Activated B cell treated with CpG ODN at 0.5 μM for 24 hours (primary cell): ENCODE measurements at places on chromosomes 5 and 9. TPM values are rescaled to one million over a fixed set of nuclear protein-coding genes. Genes with fewer than 3 reads are reported as not detected.

The FOXD4L5 gene
- 0.49 and 0.75 TPM in 2 replicates for total RNA-seq

The IL13 gene
- 0.27 and 0.75 TPM in 2 replicates for total RNA-seq

The ALDH1A1 gene
- not detected in 2 replicates for total RNA-seq

The ADAMTS19 gene
- not detected in 2 replicates for total RNA-seq

The SMIM33 gene
- not detected in 2 replicates for total RNA-seq

The EPB41L4B gene
- 5.3 and 6.1 TPM in 2 replicates for total RNA-seq

The NUTM2G gene
- not detected in 2 replicates for total RNA-seq

The CDH10 gene
- not detected in 2 replicates for total RNA-seq

The KIF27 gene
- 4.9 and 5.1 TPM in 2 replicates for total RNA-seq

The SPINK1 gene
- total RNA-seq, result not detected in 2 replicates

GRCh38 chr5:74196233-74196632 is 444.3 kb downstream of the ENC1 start:
- no peak for DNase-seq
- no peak overlapping the region for H3K4me3 ChIP-seq
- no peaks in the 10 kb centered on the region for H3K36me3 ChIP-seq
- H3K27ac ChIP-seq, result no peak overlapping the region
- H3K27me3 ChIP-seq, result peaks cover 5% of the 10 kb centered on the region
- H3K4me1 ChIP-seq, result no peaks in the 10 kb centered on the region

DNA sequence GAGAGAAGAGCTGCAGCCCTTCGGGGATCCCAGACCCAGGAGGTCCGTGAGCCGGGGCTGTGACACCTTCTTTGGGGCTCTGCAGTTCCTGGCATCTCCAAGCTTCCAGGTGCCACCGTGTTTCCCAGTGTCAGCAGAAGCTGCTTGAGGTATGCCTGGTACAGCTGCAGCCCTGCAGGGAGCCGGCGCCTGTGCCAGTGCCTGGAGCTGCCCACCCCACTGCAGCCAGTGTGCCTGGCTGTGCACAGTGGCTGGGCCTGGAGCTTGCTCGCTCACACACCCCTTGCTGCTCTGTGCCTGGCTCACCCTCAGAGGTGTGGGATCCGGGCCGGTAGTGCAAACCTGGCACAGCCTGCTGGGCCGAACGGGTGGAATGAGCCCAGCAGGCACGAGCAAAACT is 65.5 kb downstream of the NACC2 start:
- H3K36me3 ChIP-seq, result no peaks in the 10 kb centered on the region
- H3K4me1 ChIP-seq, result no peaks in the 10 kb centered on the region
- no peaks in the 10 kb centered on the region for H3K27me3 ChIP-seq
- H3K4me3 ChIP-seq, result no peak overlapping the region

GRCh38 chr9:5195463-5195862 is 10.0 kb upstream of the INSL6 start:
- no peak overlapping the region for H3K4me3 ChIP-seq
- H3K27me3 ChIP-seq, result peaks cover 11% of the 10 kb centered on the region
- H3K27ac ChIP-seq, result no peak overlapping the region
- DNase-seq, result no peak
- H3K4me1 ChIP-seq, result no peaks in the 10 kb centered on the region

- no peaks in the 10 kb centered on the region for H3K4me1 ChIP-seq
- no peak for DNase-seq
- no peak overlapping the region for H3K27ac ChIP-seq
- no peaks in the 10 kb centered on the region for H3K27me3 ChIP-seq
- H3K4me3 ChIP-seq, result no peak overlapping the region
Measured at GRCh38 chr5:93831449-93831848, 90.0 kb upstream of the POU5F2 start.

DNA sequence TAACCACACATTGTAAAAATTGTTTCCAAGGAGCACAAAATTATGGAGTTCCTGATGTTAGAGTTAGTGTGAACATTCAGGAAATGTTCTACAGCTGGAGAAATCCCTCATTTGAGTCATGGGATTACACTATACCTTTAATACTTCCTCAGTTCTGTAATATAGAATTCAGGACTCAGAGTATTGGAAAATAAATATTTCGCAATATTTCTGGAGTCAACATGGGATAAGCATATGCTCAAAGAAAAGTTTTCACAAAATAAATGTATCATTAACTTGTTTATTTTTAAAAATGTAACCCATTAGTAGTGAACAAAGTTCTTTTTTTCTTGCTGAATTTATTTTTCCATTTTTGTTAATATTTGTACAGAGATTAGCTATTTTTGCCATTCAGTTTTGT is 8.6 kb downstream of the CYLC2 start:
- no peaks in the 10 kb centered on the region for H3K36me3 ChIP-seq
- H3K27ac ChIP-seq, result no peak overlapping the region
- H3K27me3 ChIP-seq, result no peaks in the 10 kb centered on the region
- no peak overlapping the region for H3K4me3 ChIP-seq

- no peaks in the 10 kb centered on the region for H3K4me1 ChIP-seq
- peaks cover 44% of the 10 kb centered on the region for H3K36me3 ChIP-seq
- H3K27ac ChIP-seq, result no peak overlapping the region
- no peak overlapping the region for H3K4me3 ChIP-seq
- no peaks in the 10 kb centered on the region for H3K27me3 ChIP-seq
- DNase-seq, result no peak
Measured at GRCh38 chr5:93874080-93874479, 132.7 kb upstream of the POU5F2 start.

DNA sequence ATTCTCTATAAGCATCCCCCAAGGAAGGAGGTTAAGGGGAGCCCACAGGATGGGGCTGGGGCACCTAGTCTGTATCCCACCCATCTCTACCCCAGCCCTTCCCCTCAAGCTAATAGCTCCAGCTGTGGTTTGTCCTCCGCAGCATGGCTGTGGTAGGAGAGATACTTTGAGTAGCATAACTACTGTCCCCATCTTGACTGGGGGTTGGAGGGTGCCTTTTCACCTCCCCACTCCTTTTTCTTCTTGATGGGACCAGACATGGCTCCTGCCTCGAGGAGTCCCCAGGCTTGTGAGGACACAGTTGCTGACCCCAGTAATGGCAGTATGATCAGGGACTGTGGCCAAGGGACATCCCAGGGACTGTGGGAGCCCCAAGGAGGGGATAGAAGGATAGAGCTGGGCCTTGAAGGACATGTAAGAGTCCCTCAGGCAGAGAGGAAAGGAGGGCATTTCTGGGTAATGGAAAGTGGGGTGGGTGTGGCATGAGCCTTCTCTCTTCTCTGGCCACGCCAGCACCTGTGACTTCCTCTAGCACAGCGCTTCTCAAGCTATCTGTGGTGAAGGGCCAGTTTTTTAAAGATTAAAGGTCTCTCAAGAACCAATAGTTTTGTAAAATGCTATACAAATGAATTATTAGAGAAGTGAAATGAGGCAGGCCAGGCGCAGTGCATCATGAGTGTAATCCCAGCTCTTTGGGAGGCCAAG is 14.0 kb downstream of the OLFML2A start:
- H3K4me3 ChIP-seq, result no peak overlapping the region
- no peak overlapping the region for H3K27ac ChIP-seq
- peaks cover 15% of the 10 kb centered on the region for H3K4me1 ChIP-seq

- H3K4me3 ChIP-seq, result no peak overlapping the region
- DNase-seq, result no peak
- no peaks in the 10 kb centered on the region for H3K36me3 ChIP-seq
Measured at GRCh38 chr9:113645227-113645977, 181.9 kb downstream of the RGS3 start.

DNA sequence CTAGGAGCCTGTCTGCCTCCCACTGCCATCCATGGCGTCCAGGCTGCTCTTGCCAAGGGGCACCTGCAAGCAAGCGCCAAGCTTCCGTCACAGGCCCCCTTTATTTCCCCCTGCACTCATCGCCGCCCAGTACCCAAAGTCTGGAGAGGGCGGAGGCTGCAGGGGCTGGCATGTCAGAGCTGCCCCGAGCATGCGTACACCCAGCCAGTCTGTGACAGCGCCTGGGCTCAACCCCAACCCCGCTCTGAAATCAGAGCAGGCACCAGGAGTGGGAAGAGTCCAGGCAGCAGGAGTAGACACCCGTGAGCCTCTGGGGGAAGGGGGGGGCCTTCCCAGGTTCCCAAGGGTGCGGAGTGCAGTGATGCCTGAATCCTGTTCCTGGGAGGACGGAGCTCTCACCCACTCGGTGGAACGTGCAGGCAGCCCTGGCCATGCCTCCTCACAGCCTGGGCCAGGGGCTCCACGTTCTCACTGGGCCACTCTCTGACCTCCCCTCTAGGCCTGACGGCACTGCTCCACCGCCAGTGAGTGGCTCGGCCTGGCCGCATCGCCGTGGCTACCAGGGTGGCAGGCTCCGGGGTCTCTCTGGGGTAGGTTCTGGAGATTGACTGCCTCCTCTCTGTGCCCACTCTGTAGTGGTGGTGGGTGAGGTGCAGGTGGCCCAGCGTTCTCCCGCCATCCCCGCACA is 469.0 kb downstream of the CDH9 start:
- H3K27me3 ChIP-seq, result no peaks in the 10 kb centered on the region
- DNase-seq, result no peak

GRCh38 chr9:90033028-90033650 is 428.3 kb downstream of the GADD45G start:
- no peaks in the 10 kb centered on the region for H3K4me1 ChIP-seq
- H3K27me3 ChIP-seq, result no peaks in the 10 kb centered on the region
- DNase-seq, result no peak

DNA sequence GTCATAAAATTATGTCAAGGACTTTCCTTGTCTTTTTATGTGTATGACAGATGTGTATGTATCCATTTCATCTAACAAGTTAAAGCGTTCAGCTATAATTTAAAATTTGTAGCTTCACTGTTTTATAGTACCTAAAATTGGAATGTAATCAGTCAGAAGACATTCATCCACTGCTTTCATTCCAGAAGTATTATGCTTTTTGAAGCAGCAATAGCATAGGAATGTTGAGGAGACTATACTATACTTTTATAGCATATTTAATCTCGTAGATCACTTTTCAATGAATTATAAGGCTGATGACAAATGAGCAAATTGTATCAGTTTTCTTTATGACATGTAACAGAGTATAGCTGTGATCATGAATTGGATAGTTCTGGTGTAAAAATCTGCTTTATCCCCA is 6.9 kb downstream of the PCDHGA12 start:
- no peak for DNase-seq
- no peak overlapping the region for H3K4me3 ChIP-seq
- H3K27ac ChIP-seq, result no peak overlapping the region
- H3K36me3 ChIP-seq, result peaks cover 1% of the 10 kb centered on the region
- peaks cover 7% of the 10 kb centered on the region for H3K27me3 ChIP-seq

- DNase-seq, result no peak
- no peaks in the 10 kb centered on the region for H3K27me3 ChIP-seq
- H3K4me3 ChIP-seq, result no peak overlapping the region
- H3K36me3 ChIP-seq, result peaks cover 55% of the 10 kb centered on the region
- H3K27ac ChIP-seq, result no peak overlapping the region
Measured at GRCh38 chr5:115875447-115875846, 33.7 kb downstream of the AP3S1 start.

- H3K36me3 ChIP-seq, result no peaks in the 10 kb centered on the region
- H3K4me1 ChIP-seq, result peaks cover 5% of the 10 kb centered on the region
- no peak overlapping the region for H3K27ac ChIP-seq
- H3K4me3 ChIP-seq, result no peak overlapping the region
- no peak for DNase-seq
- peaks cover 16% of the 10 kb centered on the region for H3K27me3 ChIP-seq
Measured at GRCh38 chr5:176639981-176640380, 7.3 kb upstream of the TSPAN17 start.

- peaks cover 2% of the 10 kb centered on the region for H3K36me3 ChIP-seq
- no peak overlapping the region for H3K27ac ChIP-seq
- H3K4me1 ChIP-seq, result peaks cover 9% of the 10 kb centered on the region
- H3K27me3 ChIP-seq, result peaks cover 56% of the 10 kb centered on the region
- DNase-seq, result no peak
Measured at GRCh38 chr9:132164604-132165362, 2.9 kb downstream of the NTNG2 start.

DNA sequence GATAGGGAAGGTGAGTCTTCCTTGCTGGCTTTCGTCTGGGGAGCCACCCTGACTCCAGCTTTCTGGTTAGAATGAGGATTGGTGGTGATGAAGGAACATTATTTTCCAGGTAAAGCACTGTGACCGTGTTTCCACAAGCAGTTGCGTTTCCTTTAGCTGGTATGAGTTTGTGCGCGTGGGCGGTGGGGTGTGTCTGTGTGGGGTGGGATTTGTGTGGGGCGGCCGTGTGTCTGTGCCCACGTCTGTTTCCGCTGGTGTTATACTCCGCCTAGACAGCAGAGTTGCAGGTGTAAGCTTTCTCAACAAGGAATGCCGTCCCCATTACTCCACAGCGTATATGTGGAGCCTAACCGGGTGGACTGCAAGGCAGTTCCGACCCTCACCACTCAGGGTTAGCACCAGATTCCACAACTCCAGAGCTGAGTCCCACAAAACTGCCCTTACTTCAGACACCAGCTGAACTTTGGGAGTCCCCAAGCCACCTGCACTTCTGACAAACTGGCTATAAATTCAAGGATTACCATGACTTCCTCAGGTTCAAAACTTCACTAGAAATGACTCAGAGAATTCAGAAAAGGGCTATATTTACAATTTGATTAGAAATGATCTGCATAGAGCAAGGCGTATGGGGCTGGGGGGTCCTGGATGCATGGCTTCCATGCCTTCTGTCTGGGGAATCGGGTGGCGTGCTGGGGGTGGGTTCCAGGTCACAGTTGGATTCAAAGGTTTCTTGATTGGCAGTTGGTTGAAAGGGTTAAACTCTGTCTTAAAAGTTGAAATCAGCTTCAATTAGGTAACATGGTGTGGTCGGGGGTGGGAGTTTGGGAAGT is 29.8 kb downstream of the PROP1 start:
- no peaks in the 10 kb centered on the region for H3K27me3 ChIP-seq
- no peak for DNase-seq
- no peak overlapping the region for H3K27ac ChIP-seq

GRCh38 chr5:80097451-80097850 is 62.3 kb downstream of the THBS4 start:
- H3K4me3 ChIP-seq, result no peak overlapping the region
- no peak for DNase-seq
- no peaks in the 10 kb centered on the region for H3K36me3 ChIP-seq
- no peaks in the 10 kb centered on the region for H3K4me1 ChIP-seq
- no peak overlapping the region for H3K27ac ChIP-seq

- no peaks in the 10 kb centered on the region for H3K36me3 ChIP-seq
- no peaks in the 10 kb centered on the region for H3K27me3 ChIP-seq
Measured at GRCh38 chr9:123742009-123742767, 187.7 kb downstream of the DENND1A start.
